ENCODE measurements at places on chromosomes 2 and 18. TPM values are rescaled to one million over a fixed set of nuclear protein-coding genes. Genes with fewer than 3 reads are reported as not detected.

GRCh38 chr2:39607538-39608262 is 58.0 kb upstream of the TMEM178A start:
- DNase-seq, result no peak

- no peak for DNase-seq
Observed at GRCh38 chr2:182522405-182522896, 95.6 kb upstream of the PDE1A start.

DNA sequence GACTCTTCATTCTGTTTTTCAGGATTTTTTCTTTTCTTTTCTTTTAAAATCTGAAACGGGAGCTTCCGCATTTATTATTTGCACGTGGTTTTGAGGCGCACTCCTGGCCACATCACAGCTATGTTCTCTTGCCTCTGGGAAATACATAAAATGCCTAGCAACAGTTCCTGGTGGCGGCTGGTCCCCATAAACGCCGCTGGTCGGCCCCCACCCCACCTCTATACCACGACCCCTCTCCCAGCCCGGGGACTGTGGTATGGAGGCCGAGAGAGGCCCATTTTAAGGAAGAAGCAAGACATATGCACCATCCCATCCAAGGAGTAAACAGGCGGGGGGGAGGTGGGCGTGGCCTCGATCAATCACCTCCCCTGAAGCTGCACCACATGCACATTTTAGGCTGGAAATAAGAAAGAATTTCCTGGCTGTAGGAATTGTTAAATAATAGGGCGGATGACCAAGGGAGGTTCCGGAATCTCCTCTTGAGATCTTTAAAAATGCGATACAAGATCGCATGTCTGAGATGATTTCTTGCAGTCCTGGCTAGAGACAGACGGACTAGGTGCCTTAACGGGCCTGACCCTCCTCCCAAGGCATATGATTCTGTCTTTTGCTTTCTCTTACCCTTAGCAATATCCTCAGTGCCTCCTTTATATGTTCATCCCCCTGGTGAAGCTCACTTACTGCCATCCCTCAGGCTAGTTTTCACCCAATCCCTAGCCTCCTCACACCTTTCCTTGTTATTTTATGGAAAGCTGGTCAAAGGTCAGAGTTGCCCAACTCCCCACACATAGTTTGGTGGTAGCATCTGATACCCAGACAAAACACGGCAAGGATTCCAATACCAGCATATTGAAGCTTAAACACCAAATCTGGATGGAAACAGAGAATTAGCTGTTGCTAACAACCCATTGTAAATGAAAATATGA is 82.4 kb downstream of the BCL2 start:
- DNase-seq, result no peak

DNA sequence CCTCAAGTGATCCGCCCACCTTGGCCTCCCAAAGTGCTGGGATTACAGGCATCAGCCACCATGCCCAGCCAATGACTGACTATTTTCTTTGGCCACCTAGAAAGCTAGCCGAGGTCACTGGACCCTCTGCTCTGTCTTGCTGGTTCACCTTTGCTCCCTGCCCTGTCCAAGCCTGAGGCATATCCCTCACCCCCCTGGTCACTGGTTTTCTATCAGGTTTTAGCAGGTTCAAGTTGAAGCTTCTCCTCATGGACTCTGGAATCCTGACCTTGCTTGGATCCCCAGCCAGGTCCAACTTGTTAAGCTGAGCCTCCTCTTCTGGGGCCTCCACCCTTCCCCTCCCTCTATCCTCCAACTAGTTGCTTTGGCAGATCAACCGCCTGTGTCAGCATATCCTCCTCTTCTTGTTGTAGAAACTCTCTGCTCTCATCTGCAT is 33.4 kb downstream of the PAX8 start:
- no peak for DNase-seq

DNA sequence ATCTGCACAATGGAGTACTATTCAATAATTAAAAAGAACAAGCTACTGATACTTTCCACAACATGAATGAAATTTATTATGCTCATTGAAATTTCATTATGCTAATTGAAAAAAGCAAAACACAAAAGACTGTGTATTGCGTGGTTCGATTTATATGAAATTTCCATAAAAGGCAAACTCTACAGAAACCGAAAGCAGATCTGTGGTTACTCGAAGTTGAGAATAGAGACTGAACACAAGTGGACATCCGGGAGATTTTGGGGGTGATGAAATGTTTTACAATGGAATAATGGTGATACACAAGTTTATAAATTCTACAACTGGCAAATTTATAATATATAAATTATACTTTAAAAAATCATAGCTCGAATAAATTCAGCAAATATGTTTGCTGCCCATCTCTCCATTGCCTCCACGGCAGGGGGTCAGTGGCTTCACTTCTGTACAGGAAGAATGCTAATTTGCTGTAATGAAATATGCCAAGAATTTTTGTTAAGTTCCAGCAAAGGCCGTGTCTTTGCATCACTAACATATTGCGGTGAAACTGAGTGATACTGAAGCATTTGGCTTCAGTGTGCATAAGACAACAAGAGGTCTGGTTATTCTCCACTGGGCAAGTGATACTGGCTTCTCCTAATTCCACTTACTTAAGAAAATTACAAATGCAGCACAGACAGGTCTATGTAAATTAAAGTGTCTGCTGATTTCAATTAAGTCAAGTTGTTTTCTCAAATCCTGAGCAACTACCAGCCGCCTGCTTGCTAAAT is 96.7 kb downstream of the TMEM163 start:
- no peak for DNase-seq

Gene CFC1
- total RNA-seq, result not detected

Gene CASP10
- total RNA-seq, result 49.6 TPM

All from activated CD4-positive, alpha-beta T cell treated with anti-CD3 and anti-CD28 coated beads, Interleukin-2, amount 10 ng/mL, durations not matched to agents 7 days and 5 days (primary cell).